Stimulated activated CD4-positive, alpha-beta T cell treated with anti-CD3 and anti-CD28 coated beads, Interleukin-2, amount 100 ng/mL, for 24 hours (primary cell): ENCODE measurements at places on chromosomes 1 and 21.

GRCh38 chr21:34367320-34367935 lies 3.6 kb downstream of the KCNE2 start:
- DNase-seq, result peak; percentile 48

DNA sequence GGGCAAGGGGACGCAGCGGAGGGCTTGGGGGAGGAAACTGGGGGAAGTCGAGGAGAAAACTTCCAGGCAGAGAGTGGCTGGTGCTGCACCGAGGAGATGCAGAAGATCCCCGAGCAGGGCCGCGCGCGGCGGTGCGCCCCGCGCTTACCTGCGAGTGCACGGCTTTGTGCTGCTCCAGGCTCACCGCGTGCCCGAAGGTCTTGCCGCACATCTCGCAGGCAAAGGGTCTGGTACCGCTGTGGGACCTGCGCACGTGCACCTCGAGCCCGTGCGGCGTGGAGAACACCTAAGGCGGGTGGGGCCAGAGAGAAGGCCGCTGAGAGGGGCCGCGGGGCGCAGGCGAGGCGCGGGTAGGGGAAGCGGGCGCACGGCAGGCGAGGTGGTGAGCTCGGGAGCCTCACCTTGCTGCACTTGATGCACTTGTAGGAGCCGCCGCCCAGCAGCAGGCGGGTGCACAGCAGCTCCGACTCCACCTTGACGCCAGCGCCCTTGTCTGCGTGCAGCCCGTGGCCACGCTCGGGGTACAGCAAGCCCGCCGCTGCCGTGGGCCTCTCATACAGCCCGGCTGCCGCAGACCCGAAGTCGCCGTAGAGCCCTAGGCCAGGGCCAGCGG lies 6.4 kb downstream of the GFI1 start:
- no peak for DNase-seq

GRCh38 chr1:110011527-110012041 lies 22.8 kb upstream of the STRIP1 start:
- DNase-seq, result no peak

GRCh38 chr1:197737916-197738315 lies 37.4 kb downstream of the DENND1B start:
- no peak for DNase-seq

- peak; percentile 75 for DNase-seq
These were observed 7.7 kb downstream of the VSIG8 start for GRCh38 chr1:159854693-159855192.

- DNase-seq, result no peak
These were observed 120.1 kb upstream of the RUNX3 start for GRCh38 chr1:25050165-25050564.

DNA sequence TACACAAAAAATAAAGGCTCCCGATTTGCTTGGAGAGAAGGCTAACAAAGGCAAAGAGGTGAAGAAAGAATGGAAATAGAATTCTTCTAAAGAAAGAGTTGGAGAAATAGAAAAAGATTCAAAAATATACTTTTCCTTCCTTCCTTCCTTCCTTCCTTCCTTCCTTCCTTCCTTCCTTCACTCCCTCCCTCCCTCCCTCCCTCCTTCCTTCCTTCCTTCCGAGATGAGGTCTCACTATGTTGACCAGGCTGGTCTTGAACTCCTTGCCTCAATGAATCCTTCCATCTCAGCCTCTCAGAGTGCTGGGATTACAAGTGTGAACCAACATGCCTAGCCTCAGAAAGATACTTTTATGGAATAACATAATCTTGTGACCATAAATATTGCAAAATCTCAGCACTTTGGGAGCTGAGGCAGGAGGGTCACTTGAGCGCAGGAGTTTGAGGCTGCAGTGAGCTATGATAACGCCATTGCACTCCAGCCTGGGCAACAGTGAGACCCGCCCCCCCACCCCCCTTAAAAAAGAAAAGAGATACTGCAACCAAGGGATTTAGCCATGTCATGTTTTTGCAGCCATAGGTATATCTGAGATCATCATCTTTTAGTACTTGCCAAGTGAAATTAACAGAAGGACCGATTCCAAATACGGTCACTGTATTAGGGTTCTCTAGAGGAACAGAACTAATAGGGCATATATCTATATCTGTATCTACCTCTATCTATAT lies 1.0 kb upstream of the HJV start:
- no peak for DNase-seq

- no peak for DNase-seq
These were observed 161.8 kb upstream of the IVNS1ABP start for GRCh38 chr1:185478877-185479276.

DNA sequence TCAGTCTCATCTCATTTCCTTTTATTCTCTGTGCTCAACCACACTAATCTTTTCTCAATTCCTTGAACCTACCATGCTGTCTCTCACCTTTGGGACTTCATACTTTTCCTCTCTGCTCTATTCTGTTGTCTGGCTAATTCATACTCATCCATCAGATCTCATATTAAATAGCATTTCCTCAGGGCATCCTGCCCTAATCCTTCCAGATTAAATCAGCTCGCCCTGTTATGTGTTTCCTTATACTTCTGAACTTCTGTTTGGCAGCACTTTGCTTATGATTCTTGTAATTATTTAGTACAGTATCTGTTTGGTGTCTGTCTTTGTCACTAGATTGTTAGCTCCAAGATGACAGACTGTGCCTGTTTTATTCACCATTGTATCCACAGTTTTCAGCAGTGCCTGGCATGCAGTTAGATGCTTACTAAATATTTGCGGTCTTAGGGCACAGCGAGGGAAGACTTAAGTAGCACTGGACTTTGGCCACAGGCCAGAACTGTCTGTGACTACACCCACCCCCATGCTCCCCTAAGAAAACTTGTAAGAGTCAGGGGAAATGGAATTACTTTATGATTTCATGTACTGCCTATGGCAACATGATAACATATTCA lies 9.9 kb upstream of the CAP1 start:
- no peak for DNase-seq

GRCh38 chr1:162285149-162285561 lies 91.5 kb downstream of the SPATA46 start:
- DNase-seq, result no peak

GRCh38 chr1:108685529-108685928 lies 6.6 kb upstream of the PRPF38B start:
- no peak for DNase-seq

GRCh38 chr1:104238991-104239390 lies 489.3 kb downstream of the AMY1C start:
- DNase-seq, result no peak

GRCh38 chr1:116075990-116076389 lies 35.2 kb upstream of the MAB21L3 start:
- DNase-seq, result no peak

GRCh38 chr1:197577580-197577979 lies 197.7 kb downstream of the DENND1B start:
- no peak for DNase-seq

- DNase-seq, result no peak
These were observed 38.5 kb downstream of the MSTO1 start for GRCh38 chr1:155648207-155649147.

DNA sequence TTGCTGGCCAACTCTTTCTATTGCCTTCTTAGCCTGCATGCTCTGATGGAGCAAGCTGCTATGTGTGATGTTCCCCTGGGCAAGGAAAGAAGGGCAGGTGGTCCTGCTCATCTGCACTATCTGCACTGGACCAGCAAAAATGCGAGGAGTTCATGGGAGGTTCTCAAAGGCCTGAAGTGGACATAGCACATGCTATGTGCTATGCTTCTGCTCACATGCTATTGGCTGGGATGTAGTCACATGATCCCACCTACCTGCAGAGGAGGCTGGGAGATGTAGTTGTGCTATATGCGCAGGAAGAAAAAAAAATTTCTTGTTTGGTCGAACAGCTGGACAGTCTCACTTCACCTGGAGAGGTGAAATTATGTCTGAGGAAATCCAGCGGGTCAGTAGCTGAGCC lies 587.7 kb downstream of the MATN1 start:
- DNase-seq, result no peak

DNA sequence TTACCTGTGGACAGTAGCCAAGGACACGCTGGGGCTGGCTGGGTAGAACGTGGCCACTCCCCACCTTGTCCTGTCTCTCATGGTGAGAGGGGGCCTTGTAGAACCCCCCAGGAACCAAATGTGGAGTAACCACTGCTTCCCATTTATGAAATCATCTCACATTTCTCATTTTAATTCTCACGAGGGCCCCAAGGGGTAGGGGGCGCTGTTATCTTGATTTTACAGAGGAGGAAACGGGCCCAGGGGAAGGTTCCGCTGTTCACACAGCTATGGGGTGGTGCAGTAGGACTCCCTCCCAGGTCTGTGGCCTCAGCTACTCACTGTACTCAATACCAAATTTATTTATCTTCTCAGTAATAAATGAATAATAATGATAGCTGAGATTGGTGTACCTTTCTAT lies 5.5 kb downstream of the SMPDL3B start:
- peak; percentile 76 for DNase-seq

DNA sequence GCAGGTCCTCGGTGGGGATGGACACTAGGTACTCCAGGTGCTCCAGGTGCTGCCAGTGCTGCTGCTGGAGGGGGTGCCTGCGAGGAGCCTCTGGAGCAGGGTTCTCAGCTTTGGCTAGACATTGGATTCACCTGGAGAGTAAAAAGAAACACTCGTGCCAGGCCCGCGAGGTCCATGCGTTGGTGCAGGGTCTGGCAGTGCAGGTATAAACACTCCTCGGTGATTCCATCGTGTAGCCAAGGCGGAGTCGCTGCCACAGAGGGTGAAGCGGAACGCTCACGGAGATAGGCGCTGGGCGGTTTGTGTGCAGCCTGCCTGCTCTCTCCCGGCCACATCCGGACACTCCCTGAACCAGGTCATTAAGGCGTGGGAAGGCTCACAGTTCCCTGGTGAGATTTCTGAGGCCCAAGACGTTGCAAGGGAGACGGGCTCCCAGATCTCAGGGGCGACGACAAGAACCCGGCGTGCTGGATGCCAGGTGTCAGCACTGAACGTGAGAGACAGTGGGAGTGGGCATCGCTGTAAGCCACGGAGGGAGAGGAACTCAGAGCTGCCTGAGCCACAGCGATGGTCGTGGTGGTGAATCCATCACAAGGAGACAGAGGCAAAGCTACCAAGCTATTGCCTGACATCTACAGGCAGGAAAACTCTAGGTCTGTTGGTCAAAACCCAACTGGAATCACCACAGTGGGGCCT lies 17.2 kb upstream of the SUMO3 start:
- DNase-seq, result no peak

GRCh38 chr1:145887631-145888030 lies 2.0 kb upstream of the ANKRD35 start:
- DNase-seq, result no peak

GRCh38 chr1:156815307-156815826 lies 1.3 kb downstream of the SH2D2A start:
- no peak for DNase-seq

- no peak for DNase-seq
These were observed 8.1 kb downstream of the TP53BP2 start for GRCh38 chr1:223837687-223838086.

GRCh38 chr1:95216292-95216990 lies 17.6 kb upstream of the RWDD3 start:
- no peak for DNase-seq

- no peak for DNase-seq
These were observed 11.7 kb downstream of the CDKN2C start for GRCh38 chr1:50981741-50982140.

GRCh38 chr1:191892716-191893115 lies 265.5 kb upstream of the RGS18 start:
- DNase-seq, result no peak

- DNase-seq, result no peak
These were observed 802 bp downstream of the KAZN start for GRCh38 chr1:14599183-14599791.

- DNase-seq, result no peak
These were observed 48.2 kb upstream of the DNASE2B start for GRCh38 chr1:84350104-84350503.

- no peak for DNase-seq
These were observed 51.5 kb downstream of the LUZP1 start for GRCh38 chr1:23116921-23117699.

DNA sequence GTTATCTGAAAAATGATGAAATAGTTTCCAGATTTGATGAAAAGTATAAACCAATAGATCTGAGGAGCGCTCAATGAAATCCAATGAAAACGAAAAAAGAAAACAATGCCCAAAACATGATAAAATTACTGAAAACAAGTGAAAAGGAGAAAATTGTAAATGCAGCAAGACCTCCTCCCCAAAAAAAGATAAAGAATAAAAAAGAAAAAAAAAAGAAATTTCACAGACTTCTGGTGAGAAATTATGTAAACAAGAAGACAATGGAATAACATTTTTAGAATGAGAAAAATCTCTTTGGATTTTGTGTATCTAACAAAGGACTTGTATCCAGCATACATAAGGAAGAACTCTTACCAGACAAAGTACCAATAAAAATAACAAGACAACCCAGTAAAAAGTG lies 134.2 kb downstream of the DNAH14 start:
- no peak for DNase-seq

GRCh38 chr1:202654079-202654478 lies 56.2 kb downstream of the SYT2 start:
- DNase-seq, result no peak

DNA sequence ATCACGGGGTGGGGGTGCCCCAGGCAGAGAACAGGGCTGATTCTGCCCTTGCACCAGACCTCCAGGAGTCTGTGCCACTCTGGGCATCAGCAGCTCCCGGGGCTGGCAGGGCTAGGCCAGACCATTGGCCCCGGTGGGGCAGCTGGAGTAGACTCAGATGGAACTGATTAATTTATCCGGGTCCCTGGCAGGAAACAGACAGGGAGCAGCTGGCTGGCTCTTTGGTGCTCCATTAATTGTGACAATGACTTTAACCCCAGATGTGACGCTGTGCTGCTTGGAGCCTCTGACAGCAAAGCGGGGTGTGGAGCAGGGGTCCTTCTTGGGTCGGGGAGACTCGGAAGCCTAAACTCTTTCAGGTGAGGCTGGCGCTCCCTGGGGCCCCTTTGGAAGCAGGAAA lies 9.5 kb downstream of the EPHA8 start:
- no peak for DNase-seq

GRCh38 chr1:40266786-40267535 lies 8.9 kb downstream of the ZMPSTE24 start:
- DNase-seq, result no peak
